Muscle of arm (tissue), 14 donors: ENCODE measurements at places on chromosomes 6 and 20. TPM values are rescaled to one million over a fixed set of nuclear protein-coding genes. Genes with fewer than 3 reads are reported as not detected.

GRCh38 chr6:74048387-74048786, 352.4 kb downstream of the CD109 start:
- DNase-seq = no peak

DNA sequence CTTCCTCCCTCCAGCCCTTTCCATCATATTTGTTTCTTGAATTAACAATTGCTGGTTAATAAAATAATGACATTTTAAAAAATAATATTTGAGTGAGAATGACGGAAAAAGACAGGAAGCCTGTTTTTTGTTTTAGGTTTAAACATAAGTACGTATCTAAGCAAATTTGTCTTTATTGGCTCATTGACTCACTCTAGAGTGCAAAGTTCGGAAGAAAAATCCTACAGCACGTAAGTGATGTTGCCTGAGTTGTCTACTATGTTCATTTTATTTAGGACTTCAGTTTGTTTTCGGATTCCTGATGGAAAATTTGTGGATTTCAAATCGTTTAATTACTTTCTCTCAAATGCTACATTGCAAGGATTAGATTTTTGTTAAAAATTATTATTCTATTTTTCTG, 1435.7 kb upstream of the ADGRB3 start:
- DNase-seq = no peak

DNA sequence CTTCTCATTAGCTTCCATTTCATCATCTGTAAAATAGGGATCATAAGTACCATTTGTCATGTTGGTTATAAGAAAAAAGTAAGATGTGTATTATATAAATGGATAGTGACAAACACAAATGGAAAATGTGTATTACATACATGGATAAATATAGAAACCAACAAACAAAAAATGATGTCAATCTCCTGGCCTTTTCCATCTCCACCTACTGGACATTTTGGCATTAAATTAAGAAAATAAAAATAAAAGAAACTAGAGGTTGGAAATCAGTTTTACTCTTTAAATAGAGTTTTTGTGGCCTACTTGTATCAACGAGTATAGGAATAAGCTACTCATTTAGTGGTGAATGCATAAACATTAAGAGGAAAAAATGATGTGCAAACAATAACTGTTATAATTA, 67.5 kb upstream of the THEMIS start:
- DNase-seq = no peak

GRCh38 chr6:72963946-72964345, 261.4 kb downstream of the KHDC1L start:
- DNase-seq = no peak

DNA sequence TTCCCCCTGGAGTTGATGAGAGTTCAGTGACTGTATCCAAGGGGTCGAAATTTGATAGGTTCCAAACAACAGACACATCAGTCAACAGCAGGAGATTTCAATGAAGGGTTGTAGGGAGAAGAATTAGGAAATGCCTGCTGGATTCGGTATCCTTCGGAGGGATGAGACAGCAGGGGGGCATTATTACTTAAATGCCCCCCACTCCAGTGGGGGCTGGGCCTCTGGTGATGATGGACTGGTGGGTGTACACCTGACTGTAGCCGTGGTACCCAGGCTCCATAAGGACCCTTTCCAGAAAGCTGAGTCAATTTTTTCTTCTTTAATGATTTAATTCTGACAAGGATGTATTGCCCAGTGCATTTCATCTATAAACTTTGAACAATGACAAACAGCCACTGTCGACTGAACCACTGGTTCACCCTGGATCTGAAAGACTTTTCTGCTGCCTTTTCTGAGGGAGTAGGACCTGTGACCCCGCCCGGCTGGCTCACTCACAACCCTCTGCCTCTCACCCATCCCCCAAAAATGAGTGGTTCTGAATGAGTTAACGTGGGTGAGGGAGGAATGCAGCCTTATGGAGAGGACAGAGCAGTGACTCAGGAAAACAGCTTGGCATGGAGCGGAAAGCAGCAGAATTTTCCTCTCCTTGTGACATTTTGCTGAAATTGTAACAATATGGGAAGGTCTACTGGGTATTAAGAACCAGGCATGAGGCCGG, 41.0 kb downstream of the ZMYND8 start:
- DNase-seq = no peak

GRCh38 chr6:30073489-30074235, 1.9 kb downstream of the RNF39 start:
- DNase-seq = no peak

DNA sequence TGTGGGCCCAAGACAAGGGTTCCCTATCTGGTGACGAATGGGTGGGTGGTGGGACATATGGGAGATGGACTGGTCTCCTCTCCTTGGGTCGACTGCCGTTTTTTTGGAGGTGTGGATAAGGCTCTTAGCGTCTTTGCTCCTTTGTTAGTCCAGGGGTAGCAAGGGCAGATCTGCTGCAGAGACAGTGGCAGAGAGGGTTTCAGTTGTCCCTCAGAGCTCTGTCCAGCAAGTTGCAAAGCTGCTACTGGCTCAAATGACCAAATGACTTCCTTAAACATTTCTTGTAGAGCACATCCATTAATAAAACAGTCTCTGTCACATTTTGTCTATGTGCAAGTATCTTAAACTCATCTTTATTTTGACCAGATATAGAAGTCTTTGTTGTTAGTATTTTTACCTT, 508.0 kb upstream of the ADGRB3 start:
- no peak for DNase-seq

DNA sequence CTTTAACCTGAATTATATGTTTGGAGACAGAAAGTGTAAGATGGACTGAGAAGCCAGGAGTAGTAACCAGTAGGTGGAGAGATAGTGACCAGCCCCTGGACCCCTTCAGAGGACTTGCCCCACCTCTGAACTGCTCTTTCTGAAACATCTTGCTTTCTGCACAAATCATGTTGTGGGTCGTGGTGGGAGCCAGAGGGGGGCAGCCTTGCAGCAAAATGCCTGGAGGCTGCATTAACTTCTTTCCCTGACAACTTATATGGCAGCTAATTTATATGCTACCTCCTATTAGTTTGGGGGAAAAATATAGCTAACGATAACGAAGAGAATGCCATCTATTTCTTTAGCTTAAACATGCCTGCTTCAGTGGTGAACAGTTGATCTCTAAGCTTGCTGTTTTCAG, 859.8 kb downstream of the MAFB start:
- peak; percentile 16 for DNase-seq

DNA sequence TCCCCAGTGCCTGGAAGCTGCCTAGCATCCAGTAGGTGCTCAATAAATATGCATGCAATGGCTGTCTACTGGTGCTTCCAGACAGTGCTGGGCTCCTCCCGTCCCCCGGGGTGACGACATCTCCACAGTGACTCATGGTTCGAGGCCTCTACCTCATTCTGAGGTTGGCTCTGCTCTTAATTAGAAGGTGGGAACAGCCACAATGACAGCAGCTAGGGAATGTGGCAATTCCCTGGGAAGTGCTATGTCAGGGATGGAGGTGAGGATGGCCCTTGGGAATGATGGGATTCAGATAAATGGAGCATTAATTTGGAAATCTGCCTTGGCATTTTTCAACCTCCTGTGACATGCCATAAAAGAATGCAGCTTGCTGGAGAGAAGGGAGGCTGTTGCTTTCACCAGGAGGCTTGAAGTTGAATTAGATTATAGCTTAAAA, 43.5 kb upstream of the NFATC2 start:
- DNase-seq = no peak

DNA sequence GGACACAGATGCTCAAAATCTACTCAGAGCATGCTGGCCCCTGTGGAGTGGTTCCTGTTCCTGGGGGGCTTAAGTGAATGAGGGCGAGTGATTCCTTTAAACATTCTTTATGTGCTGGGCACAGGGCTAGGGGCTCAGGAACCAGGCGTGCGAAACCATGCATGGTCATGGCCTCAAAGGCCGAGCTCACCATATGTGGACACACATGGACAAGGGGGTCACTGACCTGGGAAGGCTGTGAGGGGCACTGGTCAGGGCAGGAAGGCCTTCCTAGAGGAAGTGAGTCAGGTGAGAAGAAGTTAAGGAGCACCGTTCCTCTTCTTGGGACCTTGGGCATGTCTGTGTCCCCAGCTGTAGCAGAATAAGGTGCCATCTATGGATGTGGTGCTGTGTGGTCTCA, 74.6 kb upstream of the BHLHE23 start:
- DNase-seq = no peak

DNA sequence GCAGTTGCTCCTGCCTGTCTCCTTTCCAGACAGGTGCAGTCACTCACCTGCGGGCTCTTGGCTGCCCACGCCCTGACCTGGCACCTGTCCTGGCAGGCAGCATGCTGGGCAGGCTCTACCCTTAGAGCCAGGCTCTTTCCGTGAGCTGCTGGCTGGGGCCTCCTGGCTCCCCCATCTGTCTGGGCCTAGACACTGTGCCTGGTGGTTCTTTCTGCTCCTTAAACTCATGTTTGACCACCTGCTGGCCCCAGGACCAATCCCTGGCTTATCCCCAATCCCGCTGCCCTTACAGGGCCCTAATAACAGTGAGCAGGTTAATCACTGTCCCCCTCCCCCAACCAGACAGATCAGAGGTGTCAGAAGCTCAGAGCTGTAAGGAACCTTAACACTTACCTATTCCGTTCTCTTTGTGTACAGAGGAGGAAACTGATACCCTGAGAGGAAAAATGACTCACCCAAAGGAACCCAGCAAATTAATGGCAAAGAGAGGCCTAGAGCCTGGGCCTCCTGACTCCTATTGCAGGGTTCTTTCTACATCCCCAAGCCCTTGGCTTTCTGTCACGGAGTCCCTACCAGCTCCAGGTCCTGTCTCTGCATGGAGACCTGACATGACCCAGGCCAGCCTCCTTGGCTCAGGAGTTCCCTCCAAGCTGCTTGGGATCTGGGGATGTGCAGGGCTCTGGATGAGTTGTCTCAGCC, 54.7 kb downstream of the RAB44 start:
- DNase-seq = no peak

GRCh38 chr6:81401970-81402690, 350.4 kb downstream of the TENT5A start:
- DNase-seq = peak; percentile 15

DNA sequence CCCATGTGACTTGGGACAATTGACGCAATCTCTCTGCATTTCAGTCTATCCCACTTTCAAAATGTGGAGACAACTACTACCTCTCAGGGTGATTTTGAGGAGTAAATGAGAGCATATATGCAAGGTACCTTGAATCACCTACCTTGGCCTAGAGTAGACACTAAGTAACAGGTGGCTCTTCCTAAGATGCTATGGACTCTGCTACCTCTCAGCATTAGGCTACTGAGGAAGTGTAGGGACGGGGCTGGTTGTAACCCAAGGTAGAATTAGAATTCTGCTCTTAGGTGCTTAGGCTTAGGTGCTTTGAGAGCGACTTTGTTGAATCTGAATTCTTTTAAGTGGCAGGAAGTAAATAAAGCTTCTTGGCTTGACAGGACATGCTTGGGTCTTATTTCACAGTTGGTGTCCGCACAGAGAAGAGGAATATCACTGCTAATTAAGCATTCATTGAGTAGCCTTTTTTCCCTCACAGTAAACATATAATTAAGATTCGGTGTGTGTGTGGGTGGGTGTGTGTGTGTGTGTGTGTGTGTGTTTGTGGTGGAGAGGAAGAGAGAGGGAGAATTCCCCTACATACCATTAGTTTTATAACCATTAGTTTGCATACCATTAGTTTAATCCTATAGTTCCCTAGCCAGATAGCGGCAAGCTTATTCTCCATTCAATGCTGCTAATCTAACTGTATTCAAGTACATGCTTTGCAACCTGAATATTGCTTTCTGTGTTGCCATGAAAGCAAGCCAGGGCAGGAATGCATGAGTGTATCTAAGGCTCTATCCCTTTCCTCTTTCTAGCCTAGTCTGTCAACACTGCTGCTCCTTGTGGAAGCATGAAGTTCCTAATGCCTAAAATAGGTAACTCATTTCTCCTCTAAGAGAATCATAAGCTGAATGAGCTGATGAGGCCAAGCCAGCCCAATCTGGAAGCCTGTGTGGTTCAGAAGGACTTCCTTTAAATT, 112.5 kb downstream of the IPCEF1 start:
- no peak for DNase-seq

DNA sequence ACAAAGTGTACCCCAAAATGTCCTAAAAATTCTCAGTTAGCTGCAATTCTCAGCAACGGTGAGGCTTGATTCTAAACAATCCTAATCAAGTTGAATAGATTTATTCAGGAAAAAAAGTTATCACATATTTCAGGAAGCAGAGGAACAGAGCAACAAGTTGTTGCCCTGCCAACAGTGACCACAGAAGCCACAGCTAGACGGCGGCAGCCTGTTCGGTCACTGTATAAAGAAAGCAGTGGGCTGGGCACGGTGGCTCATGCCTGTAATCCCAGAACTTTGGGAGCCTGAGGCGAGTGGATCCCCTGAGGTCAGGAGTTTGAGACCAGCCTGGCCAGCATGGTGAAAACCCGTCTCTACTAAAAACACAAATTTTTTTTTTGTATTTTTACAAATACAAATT, 171.2 kb upstream of the BMP5 start:
- DNase-seq = no peak

GRCh38 chr20:61416546-61416945, 164.5 kb downstream of the CDH4 start:
- DNase-seq = no peak

DNA sequence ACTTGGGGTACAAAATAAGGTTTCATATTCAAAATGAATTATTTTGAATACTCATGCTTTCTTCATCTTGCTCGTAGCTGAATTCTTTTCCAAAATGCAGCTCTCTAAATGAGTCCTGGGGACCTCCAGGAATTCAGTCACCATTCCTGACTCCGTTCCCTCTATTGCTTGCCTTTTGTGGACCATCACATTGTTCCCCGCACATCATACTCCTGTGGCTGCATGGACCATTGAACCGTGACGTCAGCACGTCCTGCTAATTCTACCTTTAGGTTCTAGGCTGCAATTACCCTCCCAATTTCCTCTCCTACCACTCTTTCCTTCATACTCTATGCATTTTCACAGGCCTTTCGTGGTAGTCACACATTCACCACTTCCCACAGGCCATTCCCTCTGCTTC, 173.1 kb upstream of the ID4 start:
- DNase-seq = no peak

- no peak for DNase-seq
Measured at GRCh38 chr20:60064554-60065196, 106.5 kb downstream of the CDH26 start.

- DNase-seq = no peak
Measured at GRCh38 chr6:20180935-20181334, 31.3 kb downstream of the MBOAT1 start.

GRCh38 chr6:122476131-122476530, 4.5 kb upstream of the SERINC1 start:
- no peak for DNase-seq

- peak; percentile 9 for DNase-seq
Measured at GRCh38 chr20:60653111-60653845, 598.8 kb upstream of the CDH4 start.

Gene TSHZ2
- 11.3 TPM for polyA plus RNA-seq

Gene AAR2
- 17.0 TPM for polyA plus RNA-seq

Gene PLEKHG1
- 14.9 TPM for polyA plus RNA-seq

Gene KCNQ2
- polyA plus RNA-seq = 2.9 TPM

Gene KIF25
- 0.53 TPM for polyA plus RNA-seq

Gene SDC4
- 8.5 TPM for polyA plus RNA-seq

Gene THEMIS
- polyA plus RNA-seq = not detected

Gene SRMS
- not detected for polyA plus RNA-seq

Gene DACT2
- 2.0 TPM for polyA plus RNA-seq

Gene CLDN20
- not detected for polyA plus RNA-seq

Gene DEF6
- polyA plus RNA-seq = 4.0 TPM

Gene TMEM244
- not detected for polyA plus RNA-seq

Gene BIRC7
- polyA plus RNA-seq = 0.16 TPM

Gene COL9A1
- 9.4 TPM for polyA plus RNA-seq

Gene CLPSL1
- not detected for polyA plus RNA-seq

Gene GNAS-AS1
- polyA plus RNA-seq = 2.2 TPM

Gene LAMA4
- not detected for polyA plus RNA-seq

Gene IL17F
- polyA plus RNA-seq = not detected

Gene CST2
- polyA plus RNA-seq = not detected

Gene C6orf58
- polyA plus RNA-seq = 0.92 TPM

Gene COL10A1
- 0.58 TPM for polyA plus RNA-seq

Gene EZR
- polyA plus RNA-seq = 86.6 TPM
